ENCODE measurements at places on chromosomes 16 and 17.

- peak; percentile 42 for DNase-seq
These were observed 141.0 kb upstream of the CIBAR2 start for GRCh38 chr16:85253084-85253941.

- no peak for DNase-seq
These were observed 100.5 kb downstream of the SMG6 start for GRCh38 chr17:2202996-2203575.

- DNase-seq = no peak
These were observed 45.7 kb upstream of the FAM20A start for GRCh38 chr17:68646626-68647526.

DNA sequence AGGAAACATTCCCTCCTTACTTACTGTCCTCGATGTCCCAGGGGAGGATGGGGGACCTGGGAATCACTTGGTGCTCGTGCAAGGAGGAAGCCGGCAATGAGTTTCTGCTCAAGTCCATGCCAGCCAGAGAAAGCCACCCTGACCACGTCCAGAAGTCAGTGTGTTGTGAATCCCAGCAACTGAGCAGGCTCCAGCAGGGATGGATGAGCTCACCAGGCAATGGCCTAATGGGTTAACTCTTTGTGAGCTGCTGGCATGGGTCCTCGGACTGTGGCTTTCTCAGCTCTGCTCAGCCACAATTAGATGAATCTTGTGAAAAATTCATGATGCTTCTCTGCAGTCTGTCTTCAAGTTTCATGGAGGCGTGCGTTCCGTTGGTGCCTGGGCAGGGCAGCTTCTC lies at the start of gene PIRT:
PIRT (minus strand) TSS at position 167 of the 400 bp plus-strand sequence. CDS start 12,442 bp downstream, outside the sequence.
- no peak for DNase-seq

DNA sequence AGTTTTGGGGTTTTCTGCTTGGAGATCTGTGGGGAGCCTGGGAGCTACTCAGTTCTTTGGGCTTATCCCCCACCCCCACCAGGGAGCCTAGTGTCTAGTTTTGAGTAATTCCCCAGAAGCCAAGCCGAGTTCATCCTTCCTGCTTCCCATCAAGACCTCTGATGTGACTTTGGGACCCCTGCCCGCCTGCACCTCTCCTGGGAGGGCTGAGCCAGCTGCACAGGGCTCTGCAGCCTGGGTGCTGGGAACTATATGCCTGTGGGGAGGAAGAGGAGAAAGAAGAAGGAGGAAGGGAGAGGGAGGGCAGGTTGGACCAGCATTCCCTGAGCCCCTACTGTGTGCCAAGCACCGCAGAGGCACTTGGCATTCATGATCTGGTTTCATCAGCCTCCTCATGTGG lies 178.9 kb downstream of the TMEM132E start:
- no peak for DNase-seq

GRCh38 chr17:44326861-44327444 lies 2.3 kb upstream of the SLC25A39 start:
- DNase-seq = peak; percentile 91

DNA sequence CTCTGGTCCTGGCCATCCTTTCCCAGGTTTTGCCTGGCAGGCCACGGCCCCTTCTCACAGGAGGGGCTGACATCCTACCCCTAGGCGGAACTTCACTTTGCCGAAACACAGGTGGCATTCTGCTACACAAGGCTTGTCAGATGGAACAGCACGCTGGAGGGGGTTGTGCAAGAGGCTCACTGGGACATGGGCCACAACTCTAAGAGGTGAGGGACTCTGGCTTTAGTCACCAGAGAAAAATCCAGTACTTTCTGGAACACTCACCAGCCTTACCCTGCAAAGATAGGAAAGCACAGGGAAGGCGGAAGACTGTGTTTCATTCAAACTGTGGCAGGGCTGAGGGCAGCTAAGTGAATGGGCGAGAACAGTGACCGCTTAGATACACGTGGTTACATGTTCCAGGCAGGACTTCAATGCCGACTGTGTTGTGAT lies 18.3 kb downstream of the CDC42EP4 start:
- no peak for DNase-seq

GRCh38 chr16:87131996-87132345 lies 185.2 kb downstream of the C16orf95 start:
- DNase-seq = no peak

DNA sequence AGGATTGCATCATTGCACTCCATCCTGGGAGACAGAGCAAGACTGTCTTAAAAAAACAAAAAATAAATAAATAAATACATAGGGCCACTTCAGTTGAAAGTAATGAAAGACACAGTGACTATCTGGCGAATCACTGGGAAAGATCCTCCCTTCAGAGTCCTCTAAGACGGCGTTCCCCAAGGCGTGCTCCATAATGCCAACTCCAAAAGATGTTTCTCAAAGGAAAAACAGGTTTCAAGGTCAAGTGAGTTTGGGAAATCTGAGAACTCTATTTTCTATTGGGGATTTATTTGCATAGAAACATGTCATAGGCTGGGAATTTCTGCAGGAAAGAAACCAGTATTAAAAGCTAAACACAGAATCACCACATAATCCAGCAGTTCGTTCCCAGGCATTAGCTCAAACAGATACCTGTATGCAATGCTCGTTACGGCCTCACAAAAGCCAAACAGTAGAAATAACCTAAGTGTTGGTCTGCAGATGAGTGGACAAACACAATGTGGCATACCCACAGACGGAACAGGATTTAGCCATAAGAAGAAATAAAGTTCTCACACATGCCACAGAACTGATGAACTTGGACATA lies 7.9 kb downstream of the KLHDC4 start:
- no peak for DNase-seq
